ENCODE measurements at places on chromosomes 12 and 14.
A peak's percentile ranks its signal among the peaks of the same experiment; 100 is the strongest.

DNA sequence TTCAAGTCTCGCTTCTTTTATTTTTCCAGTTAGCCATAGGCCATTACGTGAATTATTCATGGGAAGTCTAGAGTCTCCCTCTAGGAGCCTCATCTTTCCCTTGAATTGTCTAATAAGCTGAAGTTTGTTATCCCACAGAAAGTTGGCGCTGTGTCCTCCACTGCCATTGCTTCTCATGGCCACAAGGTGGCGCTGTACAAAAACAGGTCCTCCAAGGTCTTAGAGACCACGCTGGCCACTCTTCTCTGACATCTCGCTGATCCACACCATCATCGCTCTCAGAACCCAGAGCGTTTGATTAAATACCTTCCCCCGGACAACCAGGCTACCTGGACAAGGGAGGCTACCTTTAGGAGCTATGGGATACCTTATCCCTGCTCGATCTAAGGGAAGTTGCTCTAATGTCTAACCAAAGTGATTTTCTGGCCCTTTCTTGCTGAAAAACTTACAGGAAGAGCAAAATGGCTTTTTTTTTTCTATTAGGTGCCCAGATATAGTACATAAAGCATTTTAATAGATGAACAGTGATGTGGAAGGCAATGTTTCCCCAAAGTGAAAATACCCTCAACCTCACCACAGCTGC lies 110.0 kb downstream of the CCDC60 start:
- peak; percentile 43 for DNase-seq

DNA sequence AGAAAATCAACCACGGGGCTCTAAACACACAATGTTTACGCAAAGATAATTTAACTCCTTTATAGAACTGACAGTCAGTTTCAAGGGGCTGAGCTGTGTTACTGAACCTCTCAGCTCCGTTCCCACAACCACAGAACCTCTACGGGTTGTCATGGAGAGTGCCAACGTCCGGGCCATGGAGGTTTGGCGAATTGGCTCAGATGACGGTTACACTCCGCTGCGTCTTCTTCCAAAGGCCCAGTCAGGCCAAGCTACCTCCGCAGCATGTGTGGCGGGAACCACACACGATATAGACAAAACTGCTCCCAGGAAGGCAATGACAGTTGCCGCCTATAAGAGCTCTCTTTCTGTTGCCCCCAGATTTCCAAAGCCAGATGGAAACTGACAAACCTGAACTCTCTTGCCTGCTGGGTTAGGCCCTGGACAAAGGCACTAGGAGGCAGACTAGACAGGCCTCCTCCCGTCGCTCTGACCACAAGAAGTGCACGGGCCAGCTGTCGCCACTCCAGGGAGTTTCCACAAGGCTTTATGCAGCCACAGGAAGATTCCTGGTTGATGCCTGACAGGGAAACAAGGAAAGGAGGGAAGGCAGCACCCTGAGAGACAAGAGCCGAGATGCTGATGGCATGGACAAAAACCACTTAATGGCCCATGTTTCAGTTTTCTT lies 30.3 kb downstream of the CCDC88C start:
- no peak for DNase-seq

- DNase-seq = no peak
Measured at GRCh38 chr12:49942512-49942893, 8.0 kb upstream of the AQP2 start.

DNA sequence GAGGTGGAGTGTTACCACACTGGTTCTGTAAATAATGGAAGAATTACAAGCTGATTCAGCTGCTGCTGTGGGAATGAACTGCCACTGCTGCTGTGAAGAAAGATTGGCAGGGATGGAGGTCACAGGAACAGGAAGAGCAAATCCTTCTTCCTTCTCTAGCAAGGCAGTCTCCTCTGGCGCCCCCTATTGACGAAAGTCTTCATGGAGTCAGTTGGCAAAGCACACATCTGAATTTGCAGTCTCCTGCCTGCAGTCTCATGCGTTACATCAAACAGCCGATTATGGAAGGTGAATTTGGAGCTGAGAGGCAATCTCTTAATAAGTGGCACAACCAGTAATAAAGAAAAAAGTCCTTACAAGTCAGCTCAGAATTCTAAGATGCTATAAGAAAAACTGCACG lies 106.0 kb upstream of the TMTC1 start:
- DNase-seq = no peak

- no peak for DNase-seq
Measured at GRCh38 chr12:52296572-52297215, 5.4 kb upstream of the KRT81 start.

GRCh38 chr12:2268471-2269286 lies 215.9 kb downstream of the CACNA1C start:
- DNase-seq = no peak

DNA sequence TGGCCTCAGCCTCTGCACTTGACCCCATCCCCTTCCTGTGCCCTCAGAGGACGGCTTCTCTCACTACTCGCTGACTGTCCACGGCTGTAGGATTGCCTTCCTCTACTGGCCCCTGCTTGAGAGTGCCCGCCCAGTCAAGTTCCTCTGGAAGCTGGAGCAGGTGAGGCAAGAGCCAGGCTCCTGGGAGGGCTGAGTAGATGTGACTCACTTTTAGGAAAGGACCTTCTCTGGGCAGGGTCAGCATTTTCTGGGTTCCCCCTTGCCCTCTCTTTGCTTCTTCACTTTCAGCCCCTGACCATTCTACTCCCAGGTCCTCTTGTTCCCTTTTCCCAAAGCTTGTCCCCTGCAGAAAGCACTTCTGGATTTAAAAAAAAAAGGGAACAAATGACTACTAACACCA lies 7.7 kb downstream of the CLSTN3 start:
- no peak for DNase-seq

DNA sequence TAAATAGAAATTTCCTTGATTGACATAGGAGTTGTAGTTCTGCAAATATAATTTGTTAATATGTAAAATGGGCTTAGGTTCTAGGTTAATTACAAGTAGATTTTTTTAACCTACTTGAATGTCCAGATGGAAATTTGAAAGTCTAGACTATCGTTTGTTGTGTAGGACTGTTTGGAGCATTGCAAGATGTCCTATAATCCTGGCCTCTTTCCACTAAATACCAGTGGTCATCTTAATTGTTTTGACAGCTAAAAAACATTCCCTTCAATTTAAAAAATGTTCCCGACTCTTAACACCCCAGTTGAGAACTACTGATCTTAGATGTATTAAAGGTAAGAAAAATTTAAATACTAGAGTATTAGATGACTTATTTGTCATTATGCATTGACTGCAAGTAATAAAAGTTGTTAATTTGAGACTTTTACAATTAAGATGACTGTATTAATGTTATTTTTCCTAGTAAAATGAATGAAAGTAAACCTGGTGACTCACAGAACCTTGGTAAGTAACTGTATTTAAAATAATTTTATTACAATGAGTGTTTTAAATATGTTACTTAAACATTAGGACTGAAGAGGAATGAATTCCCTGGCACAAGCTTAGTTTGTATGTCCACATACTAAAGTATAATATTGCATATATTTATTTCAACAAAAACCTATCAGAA lies 21.8 kb downstream of the G2E3 start:
- no peak for DNase-seq

DNA sequence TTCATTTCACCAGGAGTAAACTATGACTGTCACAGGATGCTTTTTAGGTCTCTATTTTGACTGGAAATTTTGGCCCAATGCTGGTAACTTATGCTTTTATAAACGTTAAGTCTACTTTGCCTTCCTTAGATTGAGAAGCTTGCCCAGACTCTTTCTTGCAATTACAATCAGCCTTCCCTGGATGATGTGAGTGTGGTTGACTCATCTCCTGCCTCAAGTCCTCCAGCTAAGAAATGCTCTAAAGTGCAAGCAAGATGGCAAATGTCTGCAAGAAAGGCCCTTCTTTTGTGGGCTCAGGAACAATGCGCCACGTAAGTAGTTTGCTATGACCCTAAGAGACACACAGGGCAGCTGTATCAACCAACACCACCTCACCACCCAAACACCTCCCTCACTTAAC lies 96.9 kb downstream of the SYNE2 start:
- DNase-seq = no peak

DNA sequence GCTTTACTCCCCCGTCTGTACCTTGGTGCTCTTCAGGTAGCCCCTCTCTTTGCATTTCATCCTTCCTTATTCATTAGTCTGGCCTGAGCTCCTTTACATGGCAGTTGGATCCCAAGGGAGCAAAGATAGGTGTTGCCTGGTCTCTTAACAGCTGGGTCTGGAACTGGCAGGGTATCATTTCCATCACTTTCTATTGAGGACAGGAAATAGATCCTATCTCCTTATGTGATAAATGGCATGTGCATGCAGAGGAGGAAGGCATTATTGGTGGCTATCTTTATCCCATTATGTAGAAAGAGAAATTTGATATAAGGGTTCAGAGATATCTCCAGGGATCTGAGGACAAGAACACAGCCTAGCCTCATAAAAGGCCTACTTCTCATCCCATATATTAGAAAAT lies 54.6 kb upstream of the OAS1 start:
- peak; percentile 82 for DNase-seq

DNA sequence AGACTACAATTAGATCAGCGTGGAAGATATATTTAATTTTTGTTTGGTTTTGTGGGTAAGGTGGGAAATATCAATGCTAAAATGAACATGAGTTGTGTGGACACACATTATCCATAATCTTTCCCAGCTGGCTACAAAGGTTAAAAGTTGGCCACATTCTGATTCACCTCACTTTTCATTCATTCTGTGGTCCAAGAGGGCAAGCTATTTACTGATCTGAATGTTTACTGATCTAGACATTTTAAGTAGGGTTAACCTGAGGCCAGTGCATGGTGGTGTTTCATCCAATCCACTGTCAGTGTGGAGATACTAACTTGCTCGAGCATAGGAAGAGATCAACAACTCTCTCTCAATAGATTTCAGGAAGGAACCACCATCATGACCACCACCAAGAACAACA lies 71.6 kb downstream of the DCAF5 start:
- no peak for DNase-seq

DNA sequence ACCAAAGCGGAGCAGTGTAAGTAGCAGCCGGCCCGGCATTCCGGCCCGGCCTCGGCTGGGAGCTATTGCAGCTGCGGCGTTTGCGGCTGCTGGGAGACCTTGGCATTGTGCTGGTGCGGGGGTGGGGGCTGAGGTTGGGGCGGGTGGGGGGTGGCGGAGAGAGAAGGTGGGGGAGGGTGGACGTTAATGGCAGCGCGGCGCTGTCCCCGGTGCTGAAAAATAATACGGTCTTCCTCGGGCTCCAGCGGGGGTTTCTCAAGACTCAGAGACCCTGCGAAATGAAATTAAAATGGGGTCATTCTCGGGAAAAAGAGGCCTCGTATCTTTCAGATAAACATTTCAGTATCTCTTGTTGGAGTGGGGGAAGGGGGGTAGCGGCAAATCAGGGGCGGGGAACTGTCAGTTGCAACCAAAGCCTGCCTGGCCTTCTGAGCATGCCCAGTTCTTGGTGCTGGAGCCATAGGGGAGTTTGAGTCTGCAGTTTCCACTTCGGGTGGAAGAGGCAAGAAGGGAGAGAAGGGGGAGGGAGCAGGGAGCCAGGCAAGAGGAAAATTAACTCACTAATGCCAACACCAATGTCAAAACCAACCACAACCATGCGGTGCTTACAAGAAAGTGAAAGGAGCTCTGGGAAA lies 414 bp downstream of the UNC79 start:
- DNase-seq = peak; percentile 78

- no peak for DNase-seq
Measured at GRCh38 chr14:94682061-94682516, 69.9 kb downstream of the SERPINA3 start.

GRCh38 chr14:30848449-30849240 lies 25.7 kb upstream of the COCH start:
- no peak for DNase-seq

DNA sequence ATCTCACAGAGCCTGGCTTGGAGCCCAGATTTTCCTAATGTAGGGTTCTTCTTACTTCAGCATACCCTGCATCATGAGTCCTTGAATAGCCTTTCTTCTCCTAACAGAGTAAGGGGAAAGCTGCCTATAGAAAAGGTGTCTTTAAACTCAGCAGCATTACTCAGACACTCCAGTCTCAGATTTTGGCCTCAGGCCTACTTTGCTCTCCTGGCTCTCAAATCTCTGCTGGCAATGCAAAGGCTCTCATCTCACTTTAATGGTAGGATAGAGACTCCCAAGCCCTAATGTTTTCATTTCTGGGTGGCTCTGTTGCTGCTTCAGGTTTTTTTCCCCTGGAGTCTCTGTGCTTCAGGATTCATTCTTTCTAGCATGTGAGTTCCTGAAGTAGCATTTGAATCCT lies 9.1 kb upstream of the NKX2-8 start:
- DNase-seq = no peak

All from NCI-H2171 (cell line).